Ureter (tissue), 1 donor: ENCODE measurements at places on chromosomes 16 and 17. TPM values are rescaled to one million over a fixed set of nuclear protein-coding genes. Genes with fewer than 3 reads are reported as not detected.

DNA sequence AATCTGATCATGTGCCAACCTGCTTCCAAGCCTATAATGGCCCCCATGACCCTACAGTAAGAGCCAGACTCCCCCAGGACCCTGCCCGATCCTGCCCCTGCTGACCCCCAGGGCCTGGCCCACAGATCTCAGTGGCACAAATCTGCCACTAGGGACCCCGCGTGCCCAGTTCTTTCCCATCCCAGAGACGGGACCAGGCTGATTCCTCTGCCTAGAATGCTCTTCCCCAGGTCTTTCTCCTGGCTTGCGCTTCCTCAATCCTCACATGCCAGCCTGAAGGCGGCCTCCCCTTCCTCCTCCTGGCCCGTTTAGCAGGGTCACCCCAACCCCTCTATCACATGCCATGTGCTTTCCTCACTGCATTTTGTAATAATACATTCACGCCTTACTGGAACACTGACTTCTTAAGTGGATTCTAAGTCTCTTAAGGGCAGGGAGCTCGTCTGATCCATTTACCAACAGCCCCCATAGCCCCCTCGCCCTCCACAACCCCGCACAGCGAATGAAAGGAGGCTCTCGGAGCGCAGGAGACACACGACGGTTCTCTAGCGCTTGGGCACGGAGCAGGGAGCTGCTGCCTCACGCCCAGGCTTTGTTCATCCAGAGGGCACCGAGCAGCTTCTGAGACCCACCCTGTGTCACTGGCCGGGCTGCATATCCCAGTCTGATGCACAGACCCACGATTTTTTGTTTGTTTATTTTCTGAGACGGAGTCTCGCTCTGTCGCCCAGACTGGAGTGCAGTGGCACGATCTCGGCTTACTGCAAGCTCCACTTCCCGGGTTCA lies 1.2 kb downstream of the TRIM65 start:
- no peak for DNase-seq

- DNase-seq, result no peak
These were observed 299.3 kb upstream of the SALL1 start for GRCh38 chr16:51450376-51450775.

- peak; percentile 99 for DNase-seq
These were observed at the start of gene KAT8 for GRCh38 chr16:31117384-31118222. Gene KAT8, plus strand, starts transcription at chr16:31117664. Its CDS starts 18 bp downstream, at chr16:31117682.

DNA sequence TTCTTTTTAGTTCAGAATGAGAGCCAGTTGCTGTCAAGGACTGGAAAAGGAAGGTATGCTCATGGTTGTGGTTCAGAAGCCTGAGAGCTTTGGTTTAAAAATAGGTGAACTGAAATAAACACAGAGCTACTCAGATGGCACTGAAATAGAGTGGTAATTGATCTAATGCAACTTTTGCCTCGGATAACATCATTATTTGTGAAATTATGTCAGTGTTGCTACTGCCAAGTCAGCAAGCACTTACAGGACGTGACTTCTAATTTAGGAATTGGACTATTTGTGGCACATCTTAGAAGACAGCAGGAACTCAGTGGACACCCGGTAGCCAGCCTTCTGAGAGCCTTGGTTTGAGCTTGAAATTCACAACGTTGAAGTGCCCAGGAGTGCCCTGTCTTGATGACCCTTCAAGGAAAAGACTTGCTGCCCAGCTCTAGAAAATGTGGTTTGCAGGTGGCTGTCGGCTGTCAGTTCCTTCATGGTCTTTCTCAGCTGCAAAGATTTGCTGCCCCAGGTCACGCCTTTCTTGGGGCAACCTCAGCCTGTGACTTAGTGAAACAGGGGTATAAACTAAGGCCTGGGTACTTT lies 42.0 kb upstream of the XYLT1 start:
- no peak for DNase-seq

DNA sequence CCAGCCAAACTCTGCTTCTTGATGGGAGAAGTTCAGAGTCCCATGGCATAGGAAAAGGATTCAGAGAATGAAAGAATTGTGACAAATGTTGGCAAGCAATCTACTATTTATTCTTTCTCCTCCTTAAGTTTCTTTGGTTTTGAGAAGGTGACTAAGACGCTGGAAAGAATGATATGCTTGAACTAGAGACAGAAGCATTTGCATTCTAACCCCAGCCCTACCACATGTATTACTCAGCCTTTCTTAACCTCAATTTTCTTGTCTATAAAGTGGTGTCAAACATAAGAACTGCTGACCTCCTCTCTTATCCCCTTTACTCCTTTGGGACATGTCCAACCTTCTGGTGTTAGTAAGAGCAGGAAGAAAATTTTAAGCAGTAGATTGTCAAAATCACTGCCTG lies 124.7 kb downstream of the HS3ST2 start:
- DNase-seq, result no peak

GRCh38 chr16:79436885-79437284 lies 163.7 kb downstream of the MAF start:
- DNase-seq, result no peak

GRCh38 chr17:6005939-6006338 lies 64.2 kb upstream of the WSCD1 start:
- DNase-seq, result no peak

DNA sequence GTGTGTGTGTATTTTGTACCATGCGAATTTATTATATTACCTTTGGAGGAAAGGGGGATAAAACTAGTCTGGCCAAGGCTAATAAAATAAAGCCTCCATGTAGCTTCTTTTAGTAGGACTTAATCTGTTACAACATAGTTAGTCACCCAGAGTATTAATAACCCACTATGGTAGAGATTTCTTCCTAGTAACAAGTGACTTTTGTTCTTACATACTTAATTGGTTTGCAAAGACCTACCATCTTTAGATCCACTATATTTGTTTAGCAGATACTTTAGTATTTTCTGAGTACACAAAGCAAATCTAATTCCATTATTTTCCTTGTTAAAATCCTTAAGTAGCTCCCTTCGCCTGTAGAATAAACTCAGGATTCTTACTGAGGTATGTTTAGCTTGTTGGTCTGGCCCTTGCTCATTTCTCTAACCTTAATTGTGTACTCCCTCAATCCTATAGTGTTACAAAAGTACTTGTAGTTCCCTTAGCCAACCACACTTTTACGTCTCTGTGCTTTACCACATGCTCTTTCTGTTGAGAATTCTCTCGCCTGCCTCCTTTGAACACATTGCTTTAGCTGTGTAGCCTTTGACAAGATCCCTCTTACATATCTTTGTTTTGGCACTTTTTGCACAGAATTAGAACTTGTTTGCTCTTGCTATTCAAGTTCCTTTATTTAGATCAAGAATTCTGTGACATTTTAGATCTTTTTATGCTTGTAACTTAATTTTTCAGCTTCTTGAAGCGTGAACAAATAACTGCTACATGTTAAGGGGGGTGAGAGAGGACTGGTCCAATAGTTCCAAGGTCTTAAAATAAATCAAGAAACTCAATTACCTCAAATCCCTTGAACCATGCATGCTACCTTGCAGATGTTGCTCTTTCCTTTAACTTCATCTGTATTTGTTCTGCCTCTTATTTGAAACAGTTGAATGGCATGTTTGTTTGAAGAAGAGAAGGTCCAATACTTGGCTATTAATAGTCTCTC lies 23.8 kb downstream of the CLTC start:
- DNase-seq, result no peak

- no peak for DNase-seq
These were observed 41.3 kb upstream of the SIAH1 start for GRCh38 chr16:48426244-48427141.

DNA sequence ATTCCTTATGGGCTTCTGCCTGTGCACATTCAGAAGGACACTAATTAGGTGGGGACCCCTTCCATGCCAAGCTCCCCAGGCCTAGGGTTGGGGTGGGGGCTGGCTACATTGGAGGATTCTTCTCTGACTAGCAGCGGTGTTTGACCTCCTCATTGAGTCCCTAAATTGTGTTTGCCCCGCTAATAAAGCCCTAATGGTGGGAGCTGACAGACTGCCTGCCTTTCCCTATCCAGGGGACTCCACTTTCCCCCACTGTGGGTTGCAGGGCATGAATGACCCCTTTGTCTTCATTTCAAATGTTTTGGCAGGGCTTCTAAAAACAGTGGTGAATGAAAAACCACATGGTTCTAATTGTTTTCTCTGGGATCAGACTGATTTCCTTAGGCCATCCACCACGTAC lies 476.8 kb upstream of the CDH11 start:
- DNase-seq, result no peak

GRCh38 chr16:474420-475122 lies 49.1 kb downstream of the RAB11FIP3 start:
- no peak for DNase-seq

DNA sequence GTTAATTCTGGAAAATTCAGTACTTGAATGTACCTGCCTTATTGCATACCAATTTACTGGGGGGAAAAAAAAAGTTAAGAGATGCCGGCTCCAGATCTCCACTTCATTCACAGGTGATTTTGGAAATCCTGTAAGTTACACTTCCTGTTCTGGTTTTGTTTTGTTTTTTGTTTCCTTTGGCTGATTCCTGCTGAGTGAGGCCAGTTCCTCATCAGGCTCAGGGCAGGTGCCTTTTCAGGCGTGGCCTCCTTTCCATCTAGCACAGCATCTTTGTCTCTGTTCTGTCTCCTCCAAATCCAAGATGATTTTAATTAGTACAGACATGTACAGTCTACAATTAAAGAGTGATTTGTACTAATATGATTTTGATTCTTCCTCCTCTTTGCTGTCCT lies 19.2 kb downstream of the CYB561 start:
- no peak for DNase-seq

- DNase-seq, result no peak
These were observed 35.4 kb upstream of the HAPSTR1 start for GRCh38 chr16:9056061-9056460.

GRCh38 chr17:21400816-21401593 lies 24.8 kb downstream of the KCNJ12 start:
- DNase-seq, result no peak

DNA sequence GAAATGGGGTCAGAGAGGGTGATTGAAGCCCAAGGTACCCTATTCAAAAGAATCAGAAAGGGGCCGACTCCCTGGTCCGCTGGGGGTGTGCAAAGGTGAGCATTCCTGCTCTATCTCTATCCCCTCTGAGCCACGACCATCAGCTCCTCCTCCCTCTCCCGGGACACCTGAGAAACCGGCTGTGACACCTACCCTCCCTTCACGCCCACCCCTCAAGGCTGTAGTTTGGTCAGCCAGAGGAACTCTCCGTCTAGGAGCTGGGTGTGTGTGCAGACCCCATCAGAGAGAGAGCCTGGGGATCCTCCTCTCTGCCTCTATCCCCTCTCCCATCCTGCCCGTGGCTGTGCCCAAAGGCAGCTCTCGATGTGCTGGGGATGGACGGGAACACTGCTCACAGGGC lies 27.6 kb upstream of the DLX4 start:
- DNase-seq, result no peak

DNA sequence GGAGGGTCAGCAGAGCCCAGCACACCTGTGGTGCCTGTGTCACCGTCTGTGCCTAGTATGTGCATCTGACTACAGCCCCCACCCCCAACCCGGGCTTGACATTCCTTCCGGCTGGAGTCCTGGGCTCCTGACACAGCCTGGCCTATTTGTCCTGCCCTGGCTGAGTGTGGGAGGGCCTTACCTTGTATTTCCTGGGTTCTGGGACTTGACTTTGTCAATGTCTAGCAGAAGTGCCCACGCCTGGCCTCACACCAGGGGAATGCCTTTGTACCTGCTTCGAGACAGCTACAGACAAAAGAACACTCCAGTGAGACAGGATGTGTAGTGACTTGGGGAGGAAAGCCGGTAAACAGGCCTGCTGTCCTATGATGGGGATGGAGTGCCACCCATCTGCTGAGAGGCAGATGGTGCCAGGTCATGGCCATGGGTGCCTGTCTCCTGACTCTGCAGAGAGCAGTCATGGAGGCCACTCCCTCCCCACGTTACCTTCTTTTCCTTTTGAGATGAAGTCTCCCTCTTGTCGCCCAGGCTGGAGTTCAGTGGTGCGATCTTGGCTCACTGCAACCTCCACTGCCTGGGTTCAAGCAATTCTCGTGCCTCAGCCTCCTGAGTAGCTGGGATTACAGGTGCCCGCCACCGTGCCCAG lies 42.8 kb downstream of the TNFRSF13B start:
- DNase-seq, result no peak

DNA sequence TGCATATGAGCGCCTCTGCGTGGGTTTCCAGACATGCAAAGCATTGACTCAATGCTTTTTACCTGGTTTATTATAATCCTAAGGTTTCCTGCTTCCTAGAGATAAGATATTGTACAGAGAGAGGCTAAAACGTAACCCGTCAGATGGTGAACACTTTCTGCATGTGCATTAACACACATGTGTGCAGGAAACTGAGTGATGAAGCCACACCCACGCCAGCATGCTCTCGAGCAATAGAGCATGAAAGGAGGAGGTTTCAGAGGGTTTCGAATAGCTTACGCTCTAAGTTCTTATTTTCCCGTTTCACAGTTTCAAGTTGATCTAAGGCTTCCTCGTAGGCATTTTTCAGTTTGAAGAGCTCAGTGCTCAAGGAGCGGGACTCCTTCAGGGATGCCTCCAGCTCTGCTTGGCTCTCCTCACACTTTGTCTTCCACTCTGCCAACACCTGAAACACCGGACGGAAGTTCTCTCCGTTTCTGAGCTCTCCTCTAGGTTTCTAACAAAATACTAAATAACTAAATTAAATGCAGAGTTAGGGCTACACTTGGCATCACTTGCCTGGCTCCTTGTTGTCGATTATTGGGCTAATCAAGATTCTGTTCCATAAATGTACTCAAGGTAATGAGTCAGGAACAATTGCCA lies 23.2 kb downstream of the MYH3 start:
- DNase-seq, result no peak

DNA sequence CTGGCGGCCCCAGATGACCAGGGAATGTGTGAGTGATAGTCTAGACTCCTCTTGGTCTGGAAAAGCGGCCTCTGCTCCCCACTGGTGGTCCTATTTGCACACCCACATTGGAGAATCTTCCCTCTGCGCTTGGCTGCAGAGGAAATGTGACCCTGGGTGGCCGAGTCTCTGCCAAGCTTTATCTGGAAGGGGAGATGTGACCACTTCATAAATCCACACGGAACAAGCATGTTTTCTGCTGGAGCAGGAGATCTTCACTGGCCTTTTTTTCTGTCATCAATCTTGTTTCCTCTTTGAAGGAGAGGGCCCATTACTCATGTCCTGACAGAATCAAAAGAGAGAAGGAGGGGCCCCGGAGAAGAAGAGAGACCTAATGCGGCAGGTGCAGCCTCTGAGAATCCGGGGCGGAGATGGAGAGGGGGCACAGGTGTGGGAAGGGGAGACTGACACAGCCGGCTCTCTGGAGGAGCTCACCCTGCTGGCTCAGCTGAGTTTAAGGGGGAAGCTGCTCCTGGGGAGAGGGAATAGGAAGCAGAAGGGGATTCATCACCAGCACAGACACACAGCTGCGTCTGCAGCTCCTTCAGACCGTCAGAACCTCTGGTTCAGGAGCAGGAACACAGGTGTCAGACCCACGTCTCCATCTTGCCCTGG lies 116.3 kb downstream of the SOX9 start:
- no peak for DNase-seq

- DNase-seq, result no peak
These were observed 132.0 kb downstream of the MRTFB start for GRCh38 chr16:14203166-14203565.

Gene GDPD3
- 53.1 TPM for total RNA-seq

Gene SHCBP1
- 0.99 TPM for total RNA-seq

Gene NPTX1
- total RNA-seq, result 2.0 TPM

Gene MPV17L
- 17.1 TPM for total RNA-seq

Gene OR1F1
- not detected for total RNA-seq

Gene CTRB1
- total RNA-seq, result not detected

Gene MVD
- 43.9 TPM for total RNA-seq

Gene RTN4RL1
- total RNA-seq, result 6.7 TPM

Gene GAS7
- 31.2 TPM for total RNA-seq

Gene C16orf86
- total RNA-seq, result 2.7 TPM
